HFF-Myc (cell line): ENCODE measurements at places on chromosomes 7 and 10.

DNA sequence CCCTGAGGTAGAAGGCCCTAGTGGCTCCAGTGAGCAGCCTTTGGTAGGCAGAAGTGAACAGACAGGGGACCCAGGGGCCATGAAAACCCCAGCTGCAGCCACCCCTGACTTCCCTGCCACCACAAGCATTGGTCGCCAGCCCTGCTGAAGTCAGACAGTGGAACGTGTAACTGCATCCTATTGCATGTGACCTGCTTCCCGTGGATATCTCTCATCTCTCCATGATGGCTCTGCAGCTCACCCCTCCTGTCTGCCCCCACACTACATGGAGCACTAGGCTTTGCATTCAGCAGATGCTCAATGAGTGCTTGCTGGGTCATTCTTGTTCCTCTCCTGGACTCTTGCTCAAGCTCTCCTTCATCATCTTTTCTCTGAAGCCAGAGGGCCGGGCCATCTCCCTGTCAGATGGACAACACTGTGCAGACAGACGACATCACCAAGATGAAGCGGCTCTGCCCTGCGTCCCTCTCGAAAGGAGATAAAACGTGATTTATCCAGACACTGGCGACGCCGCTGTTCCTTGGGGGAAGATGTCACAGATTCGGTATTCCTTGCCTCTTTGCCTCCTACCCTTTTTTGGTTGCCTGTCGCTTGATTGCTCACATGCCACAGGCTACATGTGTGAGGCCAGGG lies 117.5 kb downstream of the SH3PXD2A start:
- DNase-seq = no peak

DNA sequence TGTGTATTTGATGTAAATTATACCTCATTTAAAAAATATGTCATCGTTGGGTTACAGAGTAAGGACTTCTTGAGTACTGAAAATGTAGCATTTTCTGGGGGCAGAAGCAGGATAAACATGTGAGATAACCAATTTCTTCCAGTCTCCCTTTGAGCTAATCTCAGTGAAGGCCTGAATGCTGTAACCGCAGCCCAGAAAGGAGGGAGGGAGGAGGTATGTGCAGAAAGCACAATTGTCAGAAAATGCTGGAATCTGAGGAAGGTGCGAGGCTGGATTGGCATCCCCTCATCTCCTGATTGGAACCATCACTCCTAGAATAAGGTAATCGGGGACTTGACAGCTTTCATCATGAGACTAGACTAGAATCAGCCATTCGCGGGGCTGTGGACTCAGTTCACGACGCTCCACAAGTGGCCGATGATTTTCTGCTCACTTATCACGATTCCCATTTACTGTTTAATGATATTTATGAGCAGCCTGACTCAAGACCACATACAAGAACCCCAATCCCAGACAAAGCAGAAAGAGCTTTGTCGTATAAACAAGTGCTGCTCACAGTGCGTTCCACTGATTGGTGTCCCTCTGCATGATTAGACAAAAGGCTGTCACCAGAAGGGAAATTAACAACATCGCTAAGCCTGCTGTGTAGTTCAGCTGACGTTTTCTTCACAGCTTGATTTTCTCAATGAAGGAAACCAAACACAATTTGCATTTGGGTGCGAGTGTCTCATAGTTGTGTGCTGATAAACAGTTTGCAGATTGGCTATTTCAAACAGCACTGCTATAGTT lies 93.2 kb downstream of the SVIL start:
- no peak for DNase-seq

DNA sequence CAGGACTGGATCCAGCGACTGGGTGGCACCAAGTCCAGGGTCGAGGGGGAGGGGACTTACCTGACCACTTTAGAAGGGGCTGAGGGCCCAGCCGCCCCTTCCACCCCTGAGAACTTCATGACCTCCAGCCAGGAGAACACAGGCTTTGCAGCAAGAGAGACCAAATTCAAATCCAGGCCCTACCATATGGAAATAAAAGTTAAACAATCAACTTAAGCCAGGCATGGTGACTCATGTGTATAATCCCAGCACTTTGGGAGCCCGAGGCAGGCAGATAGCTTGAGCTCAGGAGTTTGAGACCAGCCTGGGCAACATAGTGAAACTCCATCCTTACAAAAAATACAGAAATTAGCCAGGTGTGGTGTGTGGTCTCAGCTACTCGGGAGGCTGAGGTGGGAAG lies 61.9 kb downstream of the COL13A1 start:
- DNase-seq = no peak

DNA sequence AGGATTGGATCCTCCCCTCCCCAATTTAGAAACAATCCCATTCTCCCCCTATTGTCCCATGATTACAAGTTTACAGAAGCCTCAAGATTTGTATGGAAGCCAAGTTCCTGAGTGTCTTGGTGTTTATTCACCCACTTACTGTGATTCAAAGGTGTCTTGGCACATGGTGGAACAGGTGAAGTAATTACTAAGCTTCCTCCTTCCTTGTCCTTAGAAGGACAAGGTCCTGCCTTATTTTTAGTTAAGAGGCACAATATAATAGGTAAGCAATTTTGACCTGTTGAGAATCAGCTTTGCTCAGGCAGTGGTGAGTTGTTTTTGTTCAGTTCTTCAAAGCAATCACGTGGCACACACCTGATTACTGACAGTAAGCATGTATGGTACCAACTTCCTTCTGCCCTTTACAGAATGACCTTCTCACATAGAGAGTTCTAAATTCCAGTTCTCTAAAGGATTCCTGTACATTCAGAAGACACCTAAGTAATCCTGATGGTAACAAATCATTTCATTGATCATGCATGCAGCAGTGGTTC lies 60.7 kb upstream of the SLC13A1 start:
- no peak for DNase-seq

DNA sequence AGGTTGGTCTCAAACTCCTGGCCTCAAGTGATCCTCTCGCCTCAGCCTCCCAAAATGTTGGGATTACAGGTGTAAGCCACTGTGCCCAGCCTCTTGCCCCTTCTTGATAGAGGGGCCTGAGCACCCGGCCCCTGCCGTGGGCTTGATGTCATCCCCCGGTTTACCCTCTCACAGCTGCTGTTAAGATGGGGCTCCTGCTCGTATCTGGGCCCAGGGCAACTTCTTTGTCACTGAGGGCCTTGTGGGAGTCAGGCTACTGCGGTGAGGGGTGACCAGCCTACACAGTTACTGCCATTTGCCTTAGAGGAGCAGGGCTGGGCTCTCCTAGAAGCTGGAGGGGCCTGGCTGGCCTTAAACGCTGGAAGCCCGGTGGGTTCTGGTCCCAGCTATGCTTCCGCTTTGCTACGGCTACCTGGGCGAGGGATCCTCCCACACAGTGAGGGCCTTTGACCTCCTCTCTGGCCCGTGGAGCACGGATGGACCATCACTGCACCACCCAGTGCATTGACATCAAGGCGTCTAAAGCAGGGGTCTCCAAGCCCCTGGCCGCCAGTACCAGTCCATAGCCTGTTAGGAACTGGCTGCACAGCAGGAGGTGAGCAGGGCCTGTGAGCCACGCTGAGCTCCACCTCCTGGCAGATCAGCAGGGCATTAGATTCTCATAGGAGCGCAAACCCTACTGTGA lies 1.1 kb upstream of the TMEM130 start:
- DNase-seq = no peak

GRCh38 chr7:18499407-18500177 lies 4.0 kb downstream of the HDAC9 start:
- no peak for DNase-seq

DNA sequence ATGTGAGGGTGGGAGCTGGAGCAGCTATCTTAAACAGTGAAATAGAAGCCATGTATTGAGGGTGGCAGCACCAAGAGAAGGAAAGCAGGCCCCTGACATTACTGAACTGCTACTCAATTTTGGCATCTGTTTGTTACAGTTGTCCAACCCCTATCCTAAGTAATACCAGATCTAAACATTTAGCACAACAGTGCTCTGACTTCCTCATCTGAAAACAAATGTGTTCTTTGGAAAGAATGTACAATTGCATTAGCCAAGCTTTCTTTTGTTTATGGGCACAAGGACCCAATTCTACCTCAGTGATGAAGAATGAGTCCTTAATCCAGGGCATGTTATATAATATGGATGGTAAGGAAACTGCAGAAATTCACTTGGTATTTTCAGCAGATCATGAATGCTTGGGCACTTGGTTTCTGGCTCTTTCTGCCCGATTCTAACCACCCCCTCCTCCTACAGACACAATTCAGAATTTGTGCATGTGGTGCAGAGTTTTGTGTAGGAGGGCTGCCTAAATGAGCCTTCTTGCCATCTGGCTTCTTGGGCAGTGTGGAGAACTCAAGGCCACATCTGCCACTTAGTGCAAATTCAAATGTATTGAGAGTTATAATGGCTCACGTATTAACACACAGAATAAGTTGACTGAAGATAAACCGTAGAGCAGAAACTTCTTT lies 36.9 kb upstream of the KMT2E start:
- no peak for DNase-seq

DNA sequence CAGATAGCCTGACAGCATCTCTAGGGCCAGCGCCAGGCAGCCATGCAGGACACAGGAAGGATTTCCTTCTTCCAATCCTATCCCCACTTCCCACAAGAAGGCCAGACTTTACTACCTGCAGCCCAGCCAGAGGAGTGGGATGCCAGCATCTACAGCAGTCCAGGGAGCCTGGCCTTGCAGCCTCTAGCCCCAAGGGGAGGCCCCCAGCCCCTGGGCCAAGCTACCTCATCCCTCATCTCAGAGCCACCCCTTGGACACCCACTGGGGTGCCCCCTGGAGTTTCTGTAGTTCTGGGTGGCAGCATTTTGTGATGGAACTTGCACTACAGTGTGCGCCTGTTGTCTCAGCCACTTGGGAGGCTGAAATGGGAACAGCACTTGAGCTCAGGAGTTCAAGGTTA lies 170.8 kb upstream of the PODXL start:
- DNase-seq = no peak

DNA sequence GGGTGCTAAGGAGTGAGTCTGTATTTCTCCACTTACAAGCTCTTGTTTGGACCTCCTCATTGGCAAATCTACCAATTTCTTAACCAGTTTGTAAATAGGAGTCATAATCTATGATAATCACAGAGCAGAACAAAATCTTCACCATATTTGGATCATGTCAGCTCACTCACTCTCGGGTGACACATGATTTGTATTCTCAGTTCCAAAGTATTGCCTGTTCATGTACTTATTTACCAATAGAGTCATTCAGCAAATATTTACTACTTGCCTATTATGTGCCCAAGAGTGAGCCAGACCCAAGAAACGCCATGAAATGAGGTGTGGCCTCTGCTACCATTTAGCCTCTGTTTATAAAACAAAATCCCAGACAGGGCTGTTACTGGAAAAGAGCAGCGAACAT lies 114.8 kb downstream of the TSPAN12 start:
- DNase-seq = no peak
